ENCODE measurements at places on chromosomes 3 and 15. TPM values are rescaled to one million over a fixed set of nuclear protein-coding genes. Genes with fewer than 3 reads are reported as not detected.

Gene SH3GL3
- total RNA-seq = 8.6 TPM

GRCh38 chr3:125192190-125193035 is 20.1 kb downstream of the SLC12A8 start:
- DNase-seq = no peak

DNA sequence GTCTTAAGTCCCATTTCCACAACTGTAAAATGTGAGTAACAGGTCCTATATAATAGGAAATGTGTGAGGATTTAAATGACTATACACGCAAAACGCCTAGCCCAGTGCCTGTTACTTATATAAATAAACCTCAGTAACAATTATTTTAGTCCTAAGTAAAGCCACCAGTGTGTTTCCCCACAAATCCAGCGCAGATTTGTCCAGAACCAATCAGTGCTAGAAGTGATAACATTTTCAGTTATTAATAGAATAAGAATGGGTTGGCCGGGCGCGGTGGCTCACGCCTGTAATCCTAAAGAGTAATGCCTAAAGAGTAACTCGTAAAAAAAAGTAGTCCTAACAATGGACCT is 561 bp downstream of the RPAP1 start:
- DNase-seq = no peak

DNA sequence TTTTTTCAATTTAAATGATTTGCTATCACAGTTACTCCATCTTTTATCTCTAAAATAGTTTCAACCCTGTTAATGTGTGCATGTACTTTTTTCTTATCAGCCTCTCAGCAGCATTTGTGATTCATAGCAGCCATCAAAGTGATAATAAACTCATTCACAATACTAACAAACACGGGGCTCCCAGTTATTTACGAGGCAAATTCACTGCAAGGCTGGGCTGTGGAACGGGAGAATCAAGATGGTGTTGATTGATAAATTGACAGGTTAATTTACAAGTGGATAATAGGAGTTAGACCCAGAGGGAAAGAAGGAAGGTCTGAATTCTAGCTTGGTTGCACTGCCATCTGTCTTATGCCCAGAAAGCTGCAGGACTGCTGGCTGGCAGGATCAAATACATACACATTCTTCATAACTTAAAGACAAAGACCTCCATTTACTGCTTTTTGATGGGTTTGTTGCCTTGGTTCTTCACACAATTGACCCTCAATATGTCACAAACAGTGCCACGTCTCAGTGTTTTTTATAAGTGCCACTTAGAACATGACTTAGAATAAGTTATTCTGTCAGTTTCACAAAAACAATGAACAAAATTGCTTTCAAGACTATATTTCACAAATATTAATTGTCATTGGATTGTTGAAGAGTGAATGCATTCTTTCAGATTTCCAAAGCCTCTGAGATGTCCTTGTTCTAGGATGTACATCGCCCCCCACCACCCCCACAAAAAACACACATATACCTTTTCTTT is 562.8 kb downstream of the NR2F2 start:
- peak; percentile 29 for DNase-seq

- DNase-seq = no peak
Measured at GRCh38 chr3:139602003-139602402, 62.5 kb upstream of the RBP1 start.

GRCh38 chr3:48428572-48429316 is 1.1 kb downstream of the PLXNB1 start:
- peak; percentile 78 for DNase-seq
